ENCODE measurements at places on chromosomes 16 and 17.

GRCh38 chr16:49454426-49455180 lies 81.0 kb downstream of the C16orf78 start:
- no peak for DNase-seq

DNA sequence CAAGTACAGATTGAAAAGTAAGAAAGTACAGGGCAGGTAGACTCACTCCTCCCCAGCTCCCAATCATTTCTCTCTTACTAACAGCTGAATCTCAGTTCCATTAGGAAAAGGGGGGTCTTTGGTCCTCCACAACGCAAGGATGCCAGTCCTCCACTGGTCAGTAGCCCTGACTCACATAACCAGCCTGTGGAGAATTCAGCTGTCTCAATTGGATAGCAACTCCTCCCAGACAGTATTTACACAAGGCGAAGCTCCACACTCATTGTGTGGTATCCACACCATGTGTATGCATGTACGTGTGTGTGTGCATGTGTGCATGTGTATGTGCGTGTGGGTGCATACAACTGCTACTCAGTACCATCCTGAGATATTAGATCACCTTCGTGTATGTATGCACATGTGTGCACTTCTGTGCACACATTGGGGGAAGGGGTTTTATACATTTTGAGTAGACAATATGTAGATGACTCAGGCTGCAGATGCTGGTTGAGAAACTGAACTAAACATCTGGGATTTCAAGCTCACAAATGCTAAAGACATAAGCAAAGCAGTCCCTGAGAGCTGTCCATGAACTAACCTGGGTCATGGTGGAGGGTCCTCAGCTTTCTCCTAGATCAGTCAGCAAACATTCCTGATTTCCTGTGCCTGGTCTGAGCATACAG lies 240.1 kb downstream of the SLC39A11 start:
- DNase-seq: no peak

GRCh38 chr16:11078812-11079459 lies 134.6 kb downstream of the CLEC16A start:
- no peak for DNase-seq

GRCh38 chr16:83176802-83177201 lies 550.0 kb downstream of the CDH13 start:
- DNase-seq: no peak

DNA sequence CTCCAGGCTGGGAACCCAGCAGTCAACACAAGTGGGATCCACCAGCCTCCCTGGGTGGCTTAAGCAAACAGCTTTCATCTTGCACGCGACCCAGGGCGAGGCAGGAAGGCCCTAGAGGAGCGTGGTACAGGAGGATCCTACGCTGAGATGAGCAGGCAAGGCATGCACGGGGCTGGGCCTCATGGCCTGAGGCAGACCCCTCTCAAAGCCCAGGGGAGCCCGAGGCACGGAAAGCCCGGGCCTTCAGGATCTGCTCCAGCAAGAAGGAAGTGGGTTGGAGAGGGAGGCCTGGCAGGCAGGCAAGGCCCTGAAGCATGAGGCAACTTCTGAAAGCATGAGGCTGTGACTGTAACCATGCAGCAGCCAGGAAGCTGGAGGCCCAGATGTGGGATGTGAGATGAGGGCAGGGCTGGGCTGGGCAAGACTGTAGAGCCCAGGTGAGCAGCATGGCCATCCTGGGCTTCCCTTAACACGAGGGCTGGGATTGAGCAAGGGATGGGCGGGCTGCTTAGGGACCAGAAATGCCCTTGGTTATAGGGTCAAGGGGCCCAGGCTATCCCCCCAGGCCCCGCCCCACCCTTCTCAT lies 338.7 kb downstream of the C16orf95 start:
- DNase-seq: no peak

DNA sequence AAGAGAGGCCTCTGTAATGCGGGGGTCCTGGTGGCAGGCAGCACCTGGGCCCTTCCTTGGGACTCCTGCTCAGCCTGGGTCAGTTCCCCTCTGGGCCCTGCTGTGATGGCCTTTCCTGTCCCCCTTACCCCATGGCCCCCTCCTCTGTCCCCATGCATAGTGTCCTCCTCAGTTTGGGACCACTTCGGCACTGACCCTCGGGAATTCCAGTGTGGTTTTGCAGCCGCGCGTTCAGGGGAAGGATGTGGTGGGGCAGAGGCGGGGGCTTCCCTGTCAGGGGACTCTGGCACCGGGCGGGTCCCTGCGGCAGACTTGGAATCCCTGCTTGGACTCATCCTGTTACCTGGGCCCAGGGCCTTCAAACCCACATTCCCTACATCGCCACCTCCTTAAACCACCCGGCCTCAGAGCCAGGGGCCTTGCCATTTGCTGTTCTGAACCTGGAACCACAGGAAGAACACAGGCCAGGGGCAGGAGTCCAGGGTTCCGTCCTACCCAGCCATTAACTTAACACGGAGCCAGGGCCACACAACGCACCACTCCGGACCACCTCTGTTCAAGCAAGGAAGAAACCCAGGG lies 31.4 kb upstream of the EIF1 start:
- DNase-seq: no peak

GRCh38 chr17:14119546-14119945 lies 50.2 kb downstream of the COX10 start:
- DNase-seq: no peak

DNA sequence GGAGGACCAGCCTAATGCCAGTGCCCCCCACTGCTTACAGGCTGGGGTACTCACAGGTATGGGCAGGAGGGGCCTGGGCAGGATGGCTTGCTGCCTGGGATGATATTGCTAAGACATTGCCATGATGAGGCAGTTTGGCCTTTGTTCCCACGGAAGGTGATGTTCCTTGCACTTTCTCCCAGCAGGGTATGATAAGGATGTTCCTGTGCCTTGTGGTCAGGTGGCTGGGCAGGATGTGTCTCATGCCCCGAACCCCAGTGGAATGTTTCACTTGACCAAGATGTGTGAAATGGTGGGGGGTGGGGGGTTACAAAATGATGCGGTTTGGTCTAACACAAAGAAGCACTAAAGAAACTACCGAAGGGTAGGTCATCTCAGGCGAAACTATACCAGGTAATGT lies 337.8 kb upstream of the ZFHX3 start:
- no peak for DNase-seq

DNA sequence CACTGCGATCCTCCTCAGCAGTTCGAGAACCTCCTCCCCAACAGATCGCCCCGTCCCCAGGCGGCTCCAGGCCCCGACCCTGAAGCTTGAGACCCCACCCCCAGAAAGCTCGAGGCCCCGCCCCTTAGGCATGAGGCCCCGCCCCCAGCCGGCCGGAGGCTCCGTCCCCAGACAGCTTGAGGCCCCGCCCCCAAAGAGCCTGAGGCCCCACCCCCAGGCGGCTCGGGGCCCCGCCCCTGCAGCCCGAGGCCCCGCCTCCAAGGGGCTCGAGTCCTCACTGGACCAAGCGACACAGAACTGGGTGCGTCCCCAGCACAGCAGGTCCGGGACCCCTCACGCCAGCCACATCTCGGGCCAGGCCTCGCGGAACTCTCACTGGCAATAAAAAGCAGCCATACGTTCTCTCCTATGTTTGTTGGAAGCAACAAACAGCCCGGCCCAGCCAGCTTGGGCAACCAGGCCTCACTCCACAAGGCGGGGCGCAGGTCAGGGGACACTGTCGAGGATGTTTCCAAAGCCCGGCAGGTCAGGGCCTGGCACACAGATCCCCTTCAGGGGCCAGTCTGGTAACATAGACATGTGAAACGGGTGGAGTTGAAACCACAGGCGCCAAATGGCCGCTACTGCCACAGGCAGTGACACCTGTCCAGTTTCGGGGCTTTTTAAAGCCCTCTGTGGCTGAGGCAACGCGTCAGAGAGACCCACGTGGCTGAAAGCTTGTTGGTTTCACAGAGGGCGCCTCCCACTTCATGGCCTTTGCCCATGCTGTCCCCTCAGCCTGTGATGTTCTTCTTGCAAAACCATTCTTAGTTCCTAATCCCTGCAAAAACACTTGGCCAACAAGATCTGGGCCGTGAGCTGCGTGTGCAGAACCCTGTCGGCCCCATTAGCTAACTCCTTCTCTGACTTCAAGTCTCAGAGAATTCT lies 224.2 kb downstream of the PARN start:
- DNase-seq: no peak

DNA sequence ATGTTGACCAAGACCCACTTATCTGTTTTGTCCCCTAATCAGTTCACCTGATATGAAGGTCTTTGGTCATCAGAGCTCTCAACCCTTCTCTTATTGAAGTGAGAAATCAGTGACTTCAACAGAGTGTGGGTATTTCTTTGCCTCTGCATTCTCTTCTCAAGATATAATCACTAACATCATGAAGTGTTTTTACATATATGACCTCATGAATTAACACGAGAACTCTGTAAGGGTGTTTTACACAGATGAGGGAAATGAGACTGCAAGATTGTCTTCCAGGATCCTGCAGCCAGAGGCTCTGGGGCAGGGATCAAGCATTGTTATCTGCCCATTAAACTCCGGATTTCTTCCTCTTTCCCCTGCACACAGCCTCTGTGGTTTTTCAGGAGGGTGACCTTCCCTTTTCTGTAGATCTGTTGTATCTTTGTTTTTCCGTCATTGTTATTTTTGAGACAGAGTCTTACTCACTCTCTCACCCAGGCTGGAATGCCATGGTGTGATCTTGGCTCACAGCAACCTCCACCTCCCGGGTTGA lies 22.7 kb downstream of the LCMT1 start:
- no peak for DNase-seq

DNA sequence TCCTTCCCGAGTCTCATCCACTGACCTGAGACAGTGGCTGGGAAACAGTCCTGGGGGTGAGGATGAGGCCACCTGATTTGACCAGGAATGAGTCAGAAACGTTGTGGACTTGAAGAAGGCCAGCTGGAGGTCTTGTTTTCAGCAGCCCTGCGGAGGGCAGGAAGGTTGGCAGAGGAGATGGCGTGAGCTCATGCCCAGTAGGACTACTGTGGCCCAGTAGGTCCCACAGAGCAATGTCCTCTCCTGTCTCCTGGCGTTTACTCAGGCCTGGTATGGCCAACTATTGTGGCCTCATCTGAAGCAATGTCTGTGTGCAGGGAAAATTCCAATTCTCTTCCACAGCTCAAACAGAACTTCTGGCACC lies 84.1 kb upstream of the DNAJA2 start:
- no peak for DNase-seq

DNA sequence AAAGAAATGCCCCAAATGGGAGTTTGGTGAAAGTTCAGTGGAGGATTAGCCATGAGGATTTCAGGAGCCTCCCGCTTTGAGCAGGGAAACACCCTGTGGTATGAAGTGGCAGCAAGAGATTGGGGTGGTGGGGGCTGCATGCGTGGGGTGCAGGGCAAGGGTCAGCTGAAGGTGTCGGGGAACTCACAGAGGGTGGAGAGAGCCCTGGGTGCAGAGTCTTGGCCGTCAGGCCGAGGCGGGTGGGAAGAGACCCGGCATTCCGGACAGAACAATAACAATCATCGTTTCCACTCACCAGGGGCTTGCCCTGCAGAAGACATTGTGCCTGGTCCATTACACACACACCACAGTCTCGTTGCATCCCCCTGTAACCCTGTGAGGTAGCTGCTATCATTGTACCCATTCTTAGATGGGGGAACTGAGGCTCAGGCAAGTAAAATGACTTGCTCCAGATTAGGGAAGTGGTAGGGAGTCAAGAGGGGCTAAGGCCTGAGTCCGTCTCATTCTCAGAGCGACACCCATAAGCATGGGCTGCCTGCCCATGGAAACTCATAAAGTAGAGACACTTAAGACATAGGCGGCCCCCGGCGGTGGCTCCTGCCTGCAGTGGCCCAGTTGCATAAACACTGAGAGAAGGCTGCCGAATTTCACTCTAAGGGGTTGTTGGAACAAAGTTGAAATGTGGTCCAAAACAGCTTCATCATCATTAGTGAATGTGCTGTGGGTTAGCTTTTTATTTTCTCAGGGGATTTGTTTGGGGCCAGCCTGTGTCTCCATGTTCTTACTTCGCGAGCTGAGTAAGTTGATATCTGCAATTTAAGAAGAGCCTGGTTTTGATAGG lies 93.3 kb downstream of the CMIP start:
- no peak for DNase-seq

DNA sequence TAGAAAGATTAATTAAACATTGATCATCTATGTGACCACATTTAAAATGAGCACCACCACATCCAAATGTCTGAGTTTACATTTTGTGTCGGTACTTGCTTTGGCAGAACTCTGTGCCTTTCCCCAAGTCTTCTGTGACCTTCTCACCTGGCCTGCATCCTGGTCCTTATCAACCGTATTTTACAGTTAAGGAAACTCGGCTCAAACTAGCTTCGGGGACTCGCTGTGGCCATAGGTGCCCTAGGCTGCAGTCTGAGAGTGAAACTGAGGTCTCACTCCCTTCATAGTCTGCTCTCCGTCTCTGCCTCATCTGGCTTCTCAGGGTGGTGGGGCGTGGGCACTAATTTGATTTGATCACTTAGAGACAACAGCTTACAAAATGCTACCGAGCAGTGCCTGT lies 555.5 kb downstream of the WWOX start:
- no peak for DNase-seq

GRCh38 chr17:57425903-57426880 lies 169.9 kb downstream of the MSI2 start:
- DNase-seq: no peak

DNA sequence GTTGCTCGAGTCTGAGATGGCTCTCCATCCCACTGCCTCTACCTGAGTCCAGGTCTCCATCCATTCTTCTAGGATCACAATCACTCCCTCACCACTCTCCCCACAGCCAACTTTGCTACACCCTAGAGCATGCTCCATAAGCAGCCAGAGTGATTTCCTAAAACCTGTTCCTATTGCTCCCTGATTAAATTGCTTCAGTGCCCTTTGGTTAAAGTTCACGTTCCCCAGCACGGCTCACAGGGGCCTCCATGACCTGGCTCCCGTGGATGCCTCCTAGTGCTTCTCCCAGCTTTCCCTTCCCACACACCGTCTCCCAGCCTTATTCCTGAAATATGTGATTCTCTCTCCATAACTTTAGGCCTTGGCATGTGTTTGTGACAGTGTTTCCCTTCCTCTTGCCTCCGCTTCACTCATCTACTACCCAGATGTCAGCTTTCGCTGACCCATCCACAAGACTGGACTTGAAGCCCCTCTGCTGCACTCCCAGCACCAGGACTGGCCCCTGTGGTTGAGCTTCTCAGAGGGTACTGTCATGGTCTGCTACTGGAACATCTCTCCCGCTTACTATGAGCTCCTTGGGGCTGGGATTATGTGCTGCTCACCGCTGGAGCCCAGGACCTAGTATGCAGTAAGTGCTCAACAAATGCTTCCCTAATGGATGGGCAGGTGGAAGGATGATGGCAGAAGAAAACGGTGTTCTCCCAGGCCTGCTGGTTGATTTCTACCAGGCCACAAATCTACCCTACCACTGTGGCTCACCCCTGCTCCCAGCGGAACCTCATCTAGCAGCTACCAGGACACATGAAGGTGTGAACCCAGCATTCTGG lies 17.9 kb downstream of the MYO18A start:
- DNase-seq: no peak

GRCh38 chr16:19857593-19858339 lies 26.9 kb downstream of the GPRC5B start:
- no peak for DNase-seq

Data from HS-27A (cell line).